ENCODE measurements at places on chromosomes 2 and 18.

- no peak for DNase-seq
These were observed 99.2 kb upstream of the ITGA4 start for GRCh38 chr2:181357979-181358378.

- no peak for DNase-seq
These were observed 100.2 kb downstream of the GALNT3 start for GRCh38 chr2:165693838-165694237.

GRCh38 chr2:212142631-212143030 lies 396.0 kb downstream of the ERBB4 start:
- DNase-seq, result no peak

GRCh38 chr18:13409026-13409425 lies 190.5 kb downstream of the LDLRAD4 start:
- no peak for DNase-seq

Data from EH (cell line).